Esophagus muscularis mucosa (tissue), 4 donors: ENCODE measurements at places on chromosomes 2 and 18. TPM values are rescaled to one million over a fixed set of nuclear protein-coding genes. Genes with fewer than 3 reads are reported as not detected.

DNA sequence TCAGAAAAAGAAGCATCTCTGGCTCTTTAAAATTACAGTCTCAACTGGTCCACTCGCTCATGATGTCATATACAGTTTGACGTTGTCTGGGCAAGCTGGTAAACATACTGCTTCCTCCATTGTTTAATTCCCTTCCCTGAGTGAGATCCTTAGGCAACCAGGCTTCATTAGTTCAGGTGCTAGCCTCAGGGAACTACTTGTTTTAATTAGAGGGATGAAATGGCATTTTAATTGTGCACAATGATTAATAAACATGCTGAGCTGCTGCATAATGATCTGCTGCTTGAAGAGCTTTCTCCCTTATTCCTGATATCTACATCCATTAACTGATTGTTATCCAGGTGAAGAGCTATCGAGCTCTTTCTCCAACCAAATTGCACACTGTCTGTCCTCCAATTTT lies 195.6 kb upstream of the ETAA1 start:
- no peak for DNase-seq

DNA sequence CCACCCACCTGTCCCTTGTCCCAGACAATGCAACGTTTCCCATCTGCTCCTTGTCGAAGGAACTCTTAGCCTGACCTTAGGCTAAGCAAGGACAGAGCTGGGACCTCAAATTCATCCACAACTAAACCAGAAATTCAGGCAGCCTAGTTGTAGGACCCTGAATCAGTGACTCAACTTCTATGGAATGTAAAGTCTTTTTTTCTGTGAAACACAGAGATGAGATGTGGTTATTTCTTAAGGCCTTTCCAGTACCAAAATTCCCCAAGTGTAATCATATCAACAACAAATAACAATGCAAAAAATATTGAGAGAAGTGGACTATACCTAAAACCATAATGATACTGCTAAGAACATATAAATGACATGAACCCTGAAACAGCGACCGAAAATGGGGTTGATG lies 46.7 kb downstream of the EN1 start:
- no peak for DNase-seq

- peak; percentile 55 for DNase-seq
Observed at GRCh38 chr2:234100686-234101085, 50.2 kb downstream of the SPP2 start.

Gene UPP2
- not detected for total RNA-seq

Gene PARD3B
- 35.4 TPM for total RNA-seq

Gene ASAP2
- total RNA-seq = 21.9 TPM
